ENCODE measurements at places on chromosomes 2 and 18.

- DNase-seq, result no peak
Observed at GRCh38 chr2:57890464-57890863, 156.1 kb upstream of the VRK2 start.

DNA sequence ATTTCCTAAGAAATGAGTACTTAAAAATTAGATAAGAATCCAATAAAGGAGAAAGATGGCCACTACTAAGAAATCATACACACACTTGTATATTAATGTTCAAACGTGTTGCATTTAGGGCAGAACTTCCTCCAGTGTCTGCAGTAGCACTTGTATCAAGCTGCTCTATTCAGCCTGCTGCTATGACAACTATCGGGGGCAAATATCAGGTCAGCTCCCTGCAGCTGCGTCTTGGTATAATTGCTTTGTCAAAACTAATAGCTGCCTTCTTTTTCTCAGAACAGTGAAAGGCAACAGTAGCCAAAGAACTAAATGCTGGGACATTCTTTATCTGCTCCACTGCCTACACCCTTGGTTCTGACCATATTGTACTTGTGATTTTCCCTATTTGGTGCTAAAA, 300.7 kb downstream of the NOL4 start:
- DNase-seq, result no peak

DNA sequence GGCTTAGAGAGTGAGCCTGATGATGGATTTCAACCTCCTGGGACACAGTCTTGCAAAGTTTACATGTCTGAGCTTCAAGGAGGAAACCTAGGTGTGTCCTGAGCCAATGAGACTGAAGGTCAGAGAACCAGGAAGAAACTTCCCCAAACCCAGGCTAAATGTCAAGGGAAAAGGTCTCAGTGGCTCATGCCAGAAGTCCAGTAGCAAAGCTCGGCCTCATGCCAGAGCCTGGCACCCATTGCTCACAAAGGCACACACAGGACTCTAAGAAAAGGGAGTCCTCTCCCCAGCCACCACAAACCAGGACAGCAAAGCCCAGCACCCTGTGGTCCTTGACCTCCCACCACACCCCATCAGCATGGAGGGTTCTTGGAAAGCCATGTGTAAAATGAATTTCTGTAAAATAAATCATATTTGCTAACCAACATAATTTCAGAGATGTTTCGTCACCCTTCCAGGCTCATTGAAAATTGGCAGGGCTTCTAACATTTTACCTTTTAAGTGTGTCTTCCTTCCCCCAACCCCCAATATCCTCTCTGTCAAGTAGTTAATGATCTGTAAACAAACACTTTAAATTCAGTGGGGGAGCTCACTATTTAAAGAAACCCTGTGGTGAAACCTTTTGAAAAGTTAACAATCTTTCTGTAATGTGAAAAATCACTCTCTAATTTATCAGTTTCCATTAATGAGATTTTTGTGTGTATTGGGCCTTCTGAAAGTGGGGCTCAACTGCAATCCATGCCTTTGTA, 77.1 kb downstream of the BCL11A start:
- no peak for DNase-seq

DNA sequence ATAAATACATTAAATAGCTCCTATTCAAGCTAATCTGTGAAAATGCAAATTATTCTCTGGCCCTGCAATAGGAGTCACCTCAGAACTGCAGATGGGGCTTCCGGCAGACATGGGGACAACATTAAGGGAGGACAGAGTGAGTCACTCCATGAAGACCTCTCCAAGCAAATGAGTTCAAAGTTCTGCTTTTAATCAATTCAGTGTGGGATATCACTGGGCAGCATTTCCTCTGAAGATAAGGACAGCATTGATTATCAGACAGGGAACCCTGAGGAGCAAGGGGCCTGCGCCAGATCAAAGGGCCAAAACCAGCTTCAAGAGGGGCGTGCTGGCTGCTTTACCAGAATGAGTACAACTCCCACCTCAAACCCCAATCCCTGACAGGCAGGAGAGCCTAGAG, 356.9 kb upstream of the KLHL29 start:
- DNase-seq, result no peak

DNA sequence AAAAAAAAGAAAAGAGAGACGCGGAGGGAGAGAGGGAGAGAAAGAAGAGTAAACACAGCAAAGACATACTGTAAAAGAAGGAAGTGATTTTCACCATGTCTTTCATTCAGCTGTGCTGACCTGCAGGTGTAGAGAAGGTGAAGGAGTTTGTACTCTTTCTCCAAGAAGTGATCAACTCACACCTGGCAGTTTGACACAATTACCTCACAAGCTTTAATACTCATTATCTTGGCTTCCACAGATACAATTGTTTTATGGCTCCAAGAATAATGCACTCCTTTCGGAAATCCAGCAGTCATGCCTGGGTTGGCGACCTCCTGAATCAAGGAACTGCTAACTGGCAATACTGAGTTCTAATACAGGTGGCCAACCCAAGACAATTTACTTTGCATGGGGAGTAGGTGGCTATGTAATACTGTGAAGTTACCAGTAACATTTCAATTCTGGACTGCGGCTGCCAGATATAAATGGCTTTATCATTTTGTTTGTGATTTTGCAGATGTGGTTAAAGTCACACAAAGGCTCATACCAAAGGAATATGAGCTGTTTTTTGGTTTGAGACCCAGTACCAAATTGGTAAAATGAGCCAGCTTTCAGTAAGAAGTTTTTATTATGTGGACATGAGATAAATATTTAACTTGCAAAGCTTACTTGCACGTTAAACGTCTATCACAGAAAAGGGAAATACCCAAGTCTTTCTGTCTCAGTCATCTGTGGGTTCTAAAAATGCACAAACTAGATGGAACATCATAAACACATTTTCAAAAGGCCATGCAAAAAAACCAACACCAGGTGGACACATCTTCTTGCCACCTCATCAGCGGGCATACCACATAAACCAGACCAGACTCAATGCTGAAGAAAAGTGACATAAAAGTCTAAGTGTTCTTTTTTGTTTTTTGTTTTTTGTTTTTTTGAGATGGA, 69.3 kb downstream of the NCKAP5 start:
- DNase-seq, result no peak

DNA sequence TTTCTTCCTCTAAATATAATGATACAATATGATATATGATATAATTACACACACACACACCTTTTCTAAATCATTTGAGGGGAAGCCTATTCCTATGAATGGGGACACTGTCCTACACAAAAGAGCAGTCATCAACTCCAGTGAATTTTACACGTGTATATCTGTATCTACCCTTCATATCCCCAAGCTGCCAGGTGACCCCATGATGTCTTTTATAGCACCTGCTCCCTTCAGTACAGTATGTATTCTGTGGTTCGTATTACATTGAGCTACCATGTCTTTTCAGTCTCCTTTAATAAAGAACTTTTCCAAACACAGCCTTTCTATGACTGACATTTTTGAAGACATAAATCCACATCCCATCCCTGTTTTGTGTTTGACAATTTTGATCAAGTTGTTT, 19.0 kb downstream of the TBC1D8 start:
- no peak for DNase-seq

GRCh38 chr2:181904022-181904632, 12.6 kb downstream of the ITPRID2 start:
- DNase-seq, result no peak

- no peak for DNase-seq
Observed at GRCh38 chr2:232838406-232838874, 31.6 kb upstream of the SNORC start.

GRCh38 chr2:37576831-37577230, 94.6 kb downstream of the CDC42EP3 start:
- DNase-seq, result no peak

GRCh38 chr2:152573168-152573567, 144.1 kb downstream of the PRPF40A start:
- no peak for DNase-seq

- DNase-seq, result no peak
Observed at GRCh38 chr2:28359222-28360057, 33.2 kb upstream of the FOSL2 start.

GRCh38 chr18:11121443-11121849, 27.9 kb downstream of the PIEZO2 start:
- DNase-seq, result no peak

GRCh38 chr2:179435000-179435399, 170.4 kb upstream of the SESTD1 start:
- no peak for DNase-seq

DNA sequence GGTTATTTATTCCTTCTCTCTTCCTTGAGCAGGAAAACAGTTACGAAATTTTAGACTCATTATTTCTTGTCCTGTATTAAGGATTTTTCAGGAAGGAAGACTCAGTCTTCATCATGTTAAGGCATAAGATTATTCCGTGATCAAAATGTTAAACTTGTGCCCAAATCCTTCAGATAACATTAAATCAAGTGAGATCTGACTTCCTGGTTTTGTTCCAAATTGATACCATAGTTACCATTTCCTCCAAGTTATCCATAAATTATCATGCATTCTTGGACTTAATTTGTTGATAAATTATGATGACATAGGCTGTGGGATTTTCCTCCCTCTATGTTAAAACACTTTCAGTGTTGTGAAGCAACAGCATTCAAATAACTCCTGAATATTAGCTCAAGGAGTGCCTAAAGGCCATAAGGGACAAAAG, 31.9 kb downstream of the EFEMP1 start:
- no peak for DNase-seq

GRCh38 chr2:235506997-235507615, 13.3 kb downstream of the AGAP1 start:
- DNase-seq, result no peak

DNA sequence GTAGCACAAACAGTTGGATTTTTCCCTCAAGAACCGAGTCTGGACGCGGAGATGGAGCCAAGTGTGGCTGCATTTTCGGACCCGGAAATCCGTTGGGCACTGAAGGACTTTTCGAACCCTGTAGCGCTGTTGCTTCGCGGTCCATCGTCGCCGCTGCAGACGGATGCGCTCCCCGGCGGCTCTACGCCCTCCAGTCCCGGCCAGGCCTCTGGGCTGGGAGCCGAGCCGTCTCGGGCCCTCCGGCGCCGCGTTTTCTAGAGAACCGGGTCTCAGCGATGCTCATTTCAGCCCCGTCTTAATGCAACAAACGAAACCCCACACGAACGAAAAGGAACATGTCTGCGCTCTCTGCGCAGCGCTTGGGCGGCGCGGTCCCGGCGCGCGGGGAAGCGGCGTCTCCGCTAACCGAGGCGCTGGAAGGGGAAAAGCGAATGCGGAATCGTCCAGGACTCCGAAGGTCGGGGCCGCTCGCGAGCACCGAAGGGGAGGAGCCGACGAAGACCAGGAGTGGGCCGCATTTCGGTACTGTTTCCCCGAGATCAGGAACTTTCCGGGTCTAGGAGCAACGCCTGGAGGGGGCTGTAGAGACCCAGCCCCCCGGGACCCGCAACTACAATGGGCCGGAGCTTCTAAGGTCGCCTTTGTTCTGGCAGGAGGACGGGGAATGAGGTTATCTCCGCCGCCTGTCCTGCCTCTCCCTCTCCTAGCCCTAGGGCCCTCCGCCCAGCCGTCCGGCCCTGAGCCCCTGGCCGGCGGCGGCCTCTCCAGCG, 3.2 kb downstream of the EMX1 start:
- DNase-seq, result no peak

DNA sequence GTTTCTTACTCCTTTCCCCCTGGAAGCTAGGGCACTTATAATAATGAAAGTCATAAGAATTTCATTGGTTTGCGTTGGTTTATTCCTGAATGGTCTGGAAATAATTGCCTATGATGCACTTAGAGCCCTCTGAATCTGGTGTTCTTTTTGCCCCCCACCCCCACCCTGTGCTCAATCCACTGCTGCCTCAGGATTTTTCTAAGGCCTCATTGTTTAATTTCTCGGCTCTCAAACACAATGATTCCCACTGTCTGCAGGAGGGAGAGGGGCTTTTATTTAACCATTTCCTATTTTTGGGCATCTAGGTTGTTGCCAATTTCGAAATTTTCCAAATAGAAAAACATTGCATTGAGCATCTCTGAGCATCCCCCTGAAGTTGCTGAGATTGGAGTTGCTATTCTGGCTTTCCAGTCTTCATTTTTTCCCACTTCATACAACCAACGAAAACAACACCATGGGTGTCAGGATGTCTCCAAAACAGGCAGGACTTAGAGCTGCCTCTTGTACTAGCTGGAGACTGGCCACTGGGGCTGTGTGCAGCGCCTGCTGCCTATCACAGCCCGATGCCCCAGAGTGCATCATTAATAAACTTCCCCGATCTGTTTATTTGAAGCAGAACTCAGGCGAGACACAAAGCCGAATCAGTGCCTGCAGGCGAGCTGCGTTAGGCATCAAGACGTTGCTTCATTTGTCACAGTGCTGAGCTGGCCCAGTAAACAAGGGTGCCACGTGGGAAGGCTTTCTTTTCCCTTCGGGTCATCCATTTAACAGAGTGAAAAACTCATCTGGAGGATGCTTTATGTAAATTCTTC, 1.8 kb upstream of the PCARE start:
- DNase-seq, result no peak

DNA sequence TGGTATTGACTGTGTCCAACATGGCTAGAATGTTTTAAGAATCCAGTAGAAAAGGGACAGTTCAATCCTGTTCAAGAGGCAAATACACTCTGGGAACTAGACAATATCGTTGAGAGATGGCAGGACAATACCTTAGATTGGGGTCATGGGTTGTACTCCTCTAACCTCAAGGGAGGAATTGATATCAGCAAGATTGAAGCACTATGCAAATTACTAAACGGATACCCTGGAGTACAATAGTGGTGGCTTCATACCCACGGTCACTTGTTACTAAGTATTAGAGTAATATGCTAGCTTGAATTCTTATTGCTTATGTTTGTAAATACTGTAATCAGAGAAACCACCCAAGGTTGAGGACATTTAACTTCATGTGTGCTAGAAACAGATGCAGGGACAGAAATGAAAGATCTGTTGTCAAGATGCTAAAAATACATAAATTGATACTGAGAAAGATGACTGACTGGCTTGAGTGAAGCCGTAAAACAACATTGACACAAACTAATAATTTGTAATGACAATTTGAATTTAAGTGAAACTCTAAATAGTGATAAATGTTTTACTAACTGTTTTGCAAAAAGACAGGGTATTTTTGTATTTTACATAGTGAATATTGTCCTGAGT, 73.3 kb downstream of the KCNJ3 start:
- DNase-seq, result no peak

- no peak for DNase-seq
Observed at GRCh38 chr2:147663153-147663961, 181.5 kb upstream of the ACVR2A start.

DNA sequence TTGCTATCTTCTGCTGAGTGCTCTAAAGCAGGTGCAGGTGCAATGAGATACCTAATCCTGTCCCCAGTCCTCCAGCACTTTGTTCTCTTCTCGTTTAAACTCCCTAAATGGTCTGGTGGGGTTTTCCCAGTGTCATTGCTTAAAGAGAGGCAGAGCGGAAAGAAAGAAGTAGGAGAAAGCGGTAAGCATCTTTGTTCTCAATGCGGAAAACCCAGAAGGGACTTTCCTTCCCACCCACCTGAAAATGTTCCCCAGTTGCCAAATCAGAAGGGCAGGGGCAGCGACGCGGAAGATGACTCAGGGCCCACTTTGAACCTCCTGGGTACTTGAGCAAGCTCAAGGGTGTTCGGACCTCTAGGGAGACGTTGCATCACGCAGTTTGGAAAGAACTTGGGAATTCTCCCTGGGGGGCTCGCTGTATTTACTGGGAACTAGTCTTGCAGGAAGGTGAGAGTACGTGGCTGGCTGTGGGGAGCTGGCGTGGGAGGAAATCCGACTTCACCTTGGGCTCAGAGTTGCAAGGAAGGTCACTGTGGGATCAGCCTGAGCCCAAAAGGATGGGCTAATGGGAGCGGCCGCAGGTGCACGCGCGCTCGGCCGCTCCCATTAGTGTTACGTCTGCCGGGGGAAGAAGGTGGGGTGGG, 589 bp upstream of the SGPP2 start:
- no peak for DNase-seq
